ENCODE measurements at places on chromosomes 7 and 10.

GRCh38 chr7:50474382-50475160 is 24.4 kb upstream of the FIGNL1 start:
- DNase-seq = no peak

GRCh38 chr10:44279426-44280126 is 105.3 kb downstream of the CXCL12 start:
- DNase-seq = no peak

DNA sequence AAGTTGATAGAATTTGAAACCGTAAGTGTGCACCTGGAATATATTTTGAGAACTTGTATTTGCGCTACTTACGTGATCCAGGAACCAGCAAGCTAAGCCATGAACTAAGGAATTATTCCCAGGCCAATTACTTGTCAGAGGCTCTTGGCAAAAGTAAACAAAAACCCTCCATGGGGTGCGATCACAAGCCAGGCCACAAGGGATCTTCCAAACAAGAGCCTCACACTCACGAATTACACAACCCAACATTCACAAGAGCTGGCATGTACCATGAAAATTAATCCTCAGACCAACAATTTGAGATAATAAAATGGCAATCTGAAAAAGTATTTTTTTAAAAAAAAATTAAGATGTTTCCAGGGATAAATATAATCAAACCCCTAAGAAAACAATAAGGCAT is 467.0 kb upstream of the AKR1E2 start:
- no peak for DNase-seq

- no peak for DNase-seq
These were observed 767 bp downstream of the KRIT1 start for GRCh38 chr7:92244808-92245486.

DNA sequence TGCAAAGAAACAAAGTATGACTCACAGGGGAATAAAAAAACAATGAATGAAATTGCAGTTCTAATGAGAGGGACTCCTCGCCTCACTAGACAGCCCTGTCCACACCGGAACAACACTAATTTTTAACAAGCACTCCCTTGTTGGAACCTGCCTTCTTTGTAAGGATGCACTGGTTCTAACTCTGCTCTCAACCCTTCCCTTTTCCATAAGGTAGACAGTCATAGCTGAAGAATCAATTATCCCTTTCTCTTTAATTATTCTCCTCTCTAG is 65.1 kb downstream of the TSPAN12 start:
- no peak for DNase-seq

GRCh38 chr10:131160219-131160875 is 151.2 kb downstream of the TCERG1L start:
- no peak for DNase-seq

GRCh38 chr10:30959836-30960210 is 71.8 kb downstream of the ZNF438 start:
- DNase-seq = no peak

DNA sequence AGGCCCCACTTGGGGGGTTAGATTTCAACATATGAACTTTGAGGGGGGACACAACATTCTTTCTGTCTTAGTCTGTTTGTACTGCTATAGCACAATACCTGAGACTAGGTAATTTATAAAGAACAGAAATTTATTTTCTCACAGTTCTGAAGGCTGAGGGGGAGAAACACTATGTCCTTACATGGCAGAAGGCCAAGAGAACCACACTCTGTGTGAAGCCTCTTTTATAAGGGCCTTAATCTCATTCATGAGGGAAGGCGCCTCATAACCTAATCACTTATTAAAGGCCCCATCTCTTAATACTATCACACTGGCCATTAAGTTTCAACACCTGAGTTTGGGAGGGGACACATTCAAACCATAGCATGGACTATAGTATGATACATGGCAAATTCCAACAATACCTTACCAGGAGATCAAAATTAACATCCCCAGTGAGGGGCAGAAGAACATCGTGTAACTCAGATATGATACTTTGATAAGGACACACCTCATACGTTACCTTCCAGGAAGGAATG is 9.3 kb upstream of the PDLIM1 start:
- no peak for DNase-seq

DNA sequence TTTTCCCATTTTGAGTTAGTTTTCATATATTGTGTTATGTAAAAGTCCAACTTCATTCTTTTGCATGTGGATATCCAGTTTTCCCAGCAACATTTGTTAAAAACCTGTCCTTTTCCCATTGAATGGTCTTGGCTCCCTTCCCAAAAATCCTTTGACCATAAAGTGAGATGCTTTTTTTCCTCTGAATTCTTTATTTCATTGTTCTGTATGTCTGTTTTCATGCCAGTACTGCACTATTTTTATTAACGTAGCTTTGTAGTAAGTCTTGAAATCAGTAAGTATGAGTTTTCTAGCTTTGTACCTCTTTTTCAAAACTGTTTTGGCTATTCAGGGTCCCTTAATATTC is 20.0 kb downstream of the C1GALT1 start:
- no peak for DNase-seq

GRCh38 chr10:23694446-23694920 is 255.6 kb downstream of the OTUD1 start:
- DNase-seq = no peak

DNA sequence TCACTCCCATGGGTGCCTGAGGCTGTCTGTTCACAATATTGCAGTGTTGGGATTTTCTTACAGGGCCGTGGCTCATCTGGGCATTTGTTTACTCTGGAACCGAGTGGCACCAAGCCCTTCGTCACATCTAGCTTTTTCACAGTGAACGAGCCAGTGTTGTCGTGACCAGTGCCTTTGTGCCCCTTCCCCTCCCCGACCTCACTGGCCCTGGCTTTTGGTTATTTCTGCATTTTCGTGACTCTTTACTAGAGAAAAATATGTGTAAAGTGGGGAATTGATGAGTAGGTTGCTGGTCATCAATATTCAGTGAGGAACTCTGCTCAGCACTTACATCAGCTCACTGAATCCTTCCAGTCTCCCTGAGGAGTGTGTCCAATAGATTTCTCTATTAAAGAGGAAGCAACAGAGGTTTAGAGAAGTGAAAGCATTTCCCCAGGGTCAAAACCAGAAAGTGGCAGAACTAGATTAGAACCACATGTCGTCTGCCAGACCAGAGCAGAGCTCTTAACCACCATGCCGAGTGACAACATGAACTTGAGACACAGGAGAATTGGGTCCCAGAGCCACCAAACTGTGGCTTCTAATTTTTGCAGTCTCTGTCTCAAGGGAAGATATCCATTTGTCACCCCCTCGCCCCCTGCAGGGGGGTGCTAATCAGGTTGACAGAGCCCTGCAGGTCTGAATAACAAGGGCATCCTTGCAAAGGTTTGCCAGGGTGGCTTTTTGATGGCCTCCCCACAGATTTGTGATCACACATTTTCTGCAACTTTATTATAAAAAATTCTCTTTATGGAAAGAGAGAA is 125.3 kb downstream of the CHN2 start:
- DNase-seq = no peak

- no peak for DNase-seq
These were observed 22.2 kb downstream of the MKX start for GRCh38 chr10:27723436-27723835.

GRCh38 chr7:87003872-87004798 is 55.3 kb downstream of the ELAPOR2 start:
- no peak for DNase-seq

DNA sequence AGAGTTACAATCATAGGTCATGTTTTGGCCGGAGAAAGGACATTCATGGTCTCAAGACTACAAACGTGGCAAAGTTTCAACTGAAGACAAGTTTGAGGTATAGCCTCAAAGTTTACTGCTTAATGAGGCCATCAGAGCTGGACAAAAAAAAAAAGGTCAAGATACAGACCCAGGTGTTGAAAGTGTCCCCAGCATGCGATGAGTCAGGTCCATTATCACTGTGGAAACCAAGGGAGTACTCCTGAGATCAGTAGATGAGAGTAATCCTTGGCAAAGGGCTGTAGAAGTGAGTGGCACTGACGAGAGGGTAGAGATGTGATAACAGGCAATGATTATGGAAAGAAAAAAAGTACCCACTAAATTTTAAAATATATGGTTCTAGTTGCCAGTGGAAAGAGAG is 80.1 kb upstream of the LRRN3 start:
- DNase-seq = no peak

DNA sequence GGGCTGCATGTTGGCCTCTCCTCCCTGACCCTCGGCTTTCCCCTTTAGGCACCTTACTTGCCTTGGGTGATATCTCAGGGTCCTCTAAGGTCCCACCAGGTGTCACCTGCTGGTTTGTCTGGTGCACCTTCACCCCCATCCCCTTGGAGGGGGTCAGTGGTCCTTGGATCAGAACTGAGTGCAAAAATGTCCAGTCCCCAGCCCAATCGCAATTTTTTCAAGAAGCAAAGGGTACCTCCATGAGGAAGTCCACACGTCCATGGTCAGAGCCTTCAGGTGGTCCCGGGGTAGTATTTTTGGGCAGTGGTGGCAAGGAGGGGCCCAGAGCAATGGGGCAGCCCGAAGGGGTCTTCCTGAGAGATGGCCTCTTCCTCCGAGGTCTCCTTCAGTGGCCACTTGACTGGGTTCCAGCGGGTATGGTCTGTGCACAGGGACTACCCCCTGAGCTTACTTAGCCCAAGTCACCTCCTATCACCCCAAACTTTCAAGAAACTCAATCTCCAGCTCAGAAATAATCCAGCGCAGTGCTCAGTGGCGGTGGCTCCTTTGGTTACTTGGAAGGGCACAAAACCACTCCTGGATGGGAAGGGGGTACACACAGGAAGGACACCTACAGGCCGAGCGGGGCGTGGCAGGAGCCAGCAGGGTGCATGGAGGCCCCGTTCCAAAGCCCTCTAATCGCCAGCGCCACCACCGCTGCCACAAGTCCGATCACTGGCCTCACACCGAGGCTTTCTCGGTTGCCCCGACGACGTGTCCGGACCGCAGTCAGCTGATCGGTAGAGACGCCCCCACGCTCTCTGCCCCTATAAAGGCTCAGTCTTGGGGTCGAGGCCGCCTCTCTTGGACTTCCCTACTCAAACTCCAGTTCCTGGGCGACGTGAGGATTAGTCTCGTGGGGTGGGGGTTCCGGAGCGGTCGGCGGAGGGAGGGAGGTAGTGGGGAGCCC is 4.5 kb downstream of the SAP25 start:
- no peak for DNase-seq

- no peak for DNase-seq
These were observed 461.9 kb downstream of the KCNMA1 start for GRCh38 chr10:77175631-77176222.

DNA sequence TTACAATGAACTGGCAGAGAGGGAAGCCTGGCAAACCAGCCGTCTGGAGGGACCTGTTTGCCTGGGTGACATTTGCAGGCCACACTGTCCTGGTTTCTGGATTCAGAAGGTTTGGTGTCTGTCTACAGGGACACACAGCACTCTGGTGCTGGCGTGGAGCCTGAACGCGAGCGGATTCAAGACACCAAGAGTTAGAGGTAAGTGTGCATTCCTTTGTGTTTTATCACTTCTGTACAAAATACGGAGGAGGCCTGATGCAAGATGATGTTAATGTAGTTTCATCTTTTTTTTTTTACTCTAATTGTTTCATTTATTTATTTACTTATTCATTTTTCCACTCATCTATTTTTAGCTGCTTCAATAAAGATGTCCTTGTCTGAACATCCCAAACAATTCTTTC is 485.3 kb upstream of the ADARB2 start:
- no peak for DNase-seq

- DNase-seq = no peak
These were observed 20.2 kb upstream of the PDGFA start for GRCh38 chr7:539731-540411.

DNA sequence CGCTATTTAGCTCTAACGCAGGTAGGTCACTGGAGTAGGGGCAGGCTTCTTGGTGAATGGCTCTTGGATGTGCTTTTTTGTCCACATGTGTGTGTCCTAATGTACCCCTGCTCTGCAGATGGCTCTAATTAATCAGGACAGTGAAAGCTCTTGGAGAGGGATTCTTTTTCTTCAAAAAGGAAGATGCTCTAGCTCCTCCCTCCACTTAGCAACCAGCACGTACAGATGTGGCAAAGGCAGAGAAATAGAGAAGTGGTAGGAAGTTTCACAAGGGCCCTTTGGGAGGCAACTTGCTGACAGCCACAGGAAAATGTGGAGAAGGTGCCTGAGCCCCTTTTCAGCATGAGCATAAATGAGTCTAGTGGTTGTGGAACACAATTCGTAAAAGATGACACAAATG is 221.7 kb downstream of the PLXNA4 start:
- DNase-seq = no peak

DNA sequence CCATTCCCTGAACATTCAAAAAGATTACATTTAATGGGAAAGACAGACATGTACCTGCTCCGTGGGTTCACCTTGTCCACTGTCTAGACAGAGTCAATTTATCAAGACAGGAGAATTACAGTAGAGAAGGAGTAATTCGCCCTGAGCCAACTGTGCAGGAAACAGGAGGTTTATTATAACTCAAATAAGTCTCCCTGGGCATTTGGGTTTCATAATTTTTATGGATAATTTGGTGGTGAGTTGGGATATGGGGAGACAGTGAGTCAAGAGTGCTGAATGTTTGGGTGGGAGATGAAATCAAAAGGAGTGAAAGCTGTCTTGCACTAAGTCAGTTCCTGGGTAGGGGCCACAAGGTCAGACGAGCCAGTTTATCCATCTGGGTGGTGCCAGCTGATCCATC is 165.9 kb upstream of the NAMPT start:
- DNase-seq = no peak

DNA sequence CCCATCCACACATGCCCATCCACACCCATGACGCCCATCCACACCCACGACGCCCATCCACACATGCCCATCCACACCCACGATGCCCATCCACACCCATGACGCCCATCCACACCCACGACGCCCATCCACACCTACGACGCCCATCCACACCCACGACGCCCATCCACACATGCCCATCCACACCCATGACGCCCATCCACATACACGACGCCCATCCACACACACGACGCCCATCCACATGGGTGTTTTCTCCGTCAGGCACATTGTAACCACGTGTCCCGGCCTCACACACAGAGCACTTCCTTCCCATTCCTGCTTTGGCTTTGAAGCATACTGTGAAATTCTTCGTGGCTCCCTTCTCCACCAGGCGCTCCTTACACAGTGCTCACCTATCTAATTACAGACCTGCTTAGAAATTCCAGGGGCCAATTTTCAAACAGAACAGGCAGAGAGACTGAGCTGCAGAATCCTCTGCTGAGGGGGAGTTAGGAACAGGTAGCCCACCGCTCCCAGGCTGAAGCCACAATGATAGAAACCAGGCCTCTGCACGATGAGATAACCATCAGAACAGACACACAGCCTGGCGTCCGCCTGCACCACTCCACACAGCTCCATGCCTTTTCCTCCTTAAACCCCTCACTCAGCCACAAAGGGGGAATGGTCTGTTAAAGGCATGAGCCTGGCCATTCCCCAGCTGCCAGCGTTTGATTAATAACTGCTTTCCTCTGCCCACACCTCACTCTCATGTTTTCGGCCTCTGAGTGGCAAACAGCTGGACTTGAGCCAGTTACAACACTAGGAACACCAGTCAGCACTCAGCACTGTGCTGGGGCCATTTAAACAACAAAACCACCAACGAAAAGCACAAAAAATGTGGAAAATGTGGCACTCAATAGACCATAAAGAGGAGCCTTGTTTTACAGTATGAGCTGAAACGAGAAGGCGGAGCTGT is 501.6 kb downstream of the PTPRN2 start:
- DNase-seq = no peak
